ENCODE measurements at places on chromosomes 3 and 15. TPM values are rescaled to one million over a fixed set of nuclear protein-coding genes. Genes with fewer than 3 reads are reported as not detected.
A peak's percentile ranks its signal among the peaks of the same experiment; 100 is the strongest.

- DNase-seq, result no peak
- no peaks in the 10 kb centered on the region for H3K36me3 ChIP-seq
- H3K4me3 ChIP-seq, result no peak overlapping the region
- H3K27me3 ChIP-seq, result no peaks in the 10 kb centered on the region
These were observed 130.2 kb upstream of the CFAP20DC start for GRCh38 chr3:59180006-59180405.

GRCh38 chr3:144590854-144591253 is 619.2 kb downstream of the DIPK2A start:
- H3K27me3 ChIP-seq, result no peaks in the 10 kb centered on the region
- no peaks in the 10 kb centered on the region for H3K36me3 ChIP-seq
- H3K27ac ChIP-seq, result no peak overlapping the region
- H3K4me1 ChIP-seq, result no peaks in the 10 kb centered on the region
- DNase-seq, result no peak

DNA sequence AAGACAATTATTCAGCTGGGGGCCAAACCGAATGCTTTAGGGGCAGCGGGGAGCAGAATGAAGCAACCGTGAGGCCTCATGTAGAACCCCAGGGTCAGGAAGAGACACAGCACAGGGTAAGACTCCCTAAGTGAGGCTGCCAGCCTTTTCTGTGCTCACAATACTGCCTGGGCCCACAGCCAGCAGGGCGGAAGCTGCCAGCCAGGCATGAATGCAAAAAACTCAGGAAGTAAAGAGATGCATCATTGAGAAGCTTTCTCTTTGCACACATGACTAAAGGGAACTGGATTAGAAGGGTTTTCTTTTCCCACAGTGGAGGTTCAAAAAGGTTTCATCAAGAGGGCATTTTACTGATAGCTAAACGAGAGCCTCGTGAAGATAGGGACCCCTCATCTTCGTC is 33.3 kb downstream of the CA12 start:
- peak; percentile 61 for DNase-seq
- H3K27ac ChIP-seq, result no peak overlapping the region
- no peaks in the 10 kb centered on the region for H3K27me3 ChIP-seq
- no peaks in the 10 kb centered on the region for H3K36me3 ChIP-seq
- peaks cover 5% of the 10 kb centered on the region for H3K4me1 ChIP-seq
- no peak overlapping the region for H3K4me3 ChIP-seq

The GNB5 gene
- 1.4 TPM for total RNA-seq

The GRM7 gene
- total RNA-seq, result not detected

The GOLGA8R gene
- total RNA-seq, result 1.4 TPM
